ENCODE measurements at places on chromosomes 7 and 10. TPM values are rescaled to one million over a fixed set of nuclear protein-coding genes. Genes with fewer than 3 reads are reported as not detected.

Gene NPTX2
- total RNA-seq = not detected

Gene GET4
- total RNA-seq = 27.8 TPM

Gene ANKRD30A
- total RNA-seq = not detected

Gene BMS1
- total RNA-seq = 17.6 TPM

Gene SPAM1
- total RNA-seq = not detected

Gene PNLIPRP3
- total RNA-seq = 13.5 TPM

Gene HGF
- total RNA-seq = 0.49 TPM

Gene PLEKHS1
- total RNA-seq = not detected

Gene SLC16A12
- not detected for total RNA-seq

Gene C10orf62
- not detected for total RNA-seq

Gene VTI1A
- 19.5 TPM for total RNA-seq

Gene CFTR
- not detected for total RNA-seq

Gene MACROH2A2
- 44.4 TPM for total RNA-seq

Gene PTN
- 0.35 TPM for total RNA-seq

Gene OR2A42
- not detected for total RNA-seq

Gene LIPN
- total RNA-seq = 0.93 TPM

Gene MUC3A
- total RNA-seq = not detected

Gene MYOF
- total RNA-seq = 231 TPM

Gene TFAM
- 20.0 TPM for total RNA-seq

Gene NACAD
- total RNA-seq = 1.8 TPM

Gene DNAJC2
- total RNA-seq = 15.5 TPM

Gene SUN3
- total RNA-seq = not detected

Gene SLC39A12
- not detected for total RNA-seq

Gene STOX1
- total RNA-seq = 0.14 TPM

Gene ACSL5
- not detected for total RNA-seq

Gene ADAMTS14
- not detected for total RNA-seq

Gene BLNK
- 14.8 TPM for total RNA-seq

Gene GPRIN2
- total RNA-seq = 1.6 TPM

Gene EPO
- total RNA-seq = not detected

Gene DOCK1
- 35.8 TPM for total RNA-seq

Gene C10orf120
- not detected for total RNA-seq

Gene ADAM22
- total RNA-seq = 0.07 TPM

Gene UTF1
- total RNA-seq = not detected

Gene WASHC2A
- total RNA-seq = 15.2 TPM

Gene CHRM2
- 0.14 TPM for total RNA-seq

Gene OSBPL3
- total RNA-seq = 19.7 TPM

Gene VSTM4
- total RNA-seq = 0.05 TPM

Gene CHST3
- 19.8 TPM for total RNA-seq

Gene SSC4D
- total RNA-seq = 4.3 TPM

Gene LLCFC1
- not detected for total RNA-seq

Gene NUDT1
- 56.2 TPM for total RNA-seq

All from airway epithelial cell (primary cell).